ENCODE measurements at places on chromosomes 4 and X.

- DNase-seq, result no peak
Observed at GRCh38 chrX:115372152-115372551, 82.6 kb downstream of the LUZP4 start.

DNA sequence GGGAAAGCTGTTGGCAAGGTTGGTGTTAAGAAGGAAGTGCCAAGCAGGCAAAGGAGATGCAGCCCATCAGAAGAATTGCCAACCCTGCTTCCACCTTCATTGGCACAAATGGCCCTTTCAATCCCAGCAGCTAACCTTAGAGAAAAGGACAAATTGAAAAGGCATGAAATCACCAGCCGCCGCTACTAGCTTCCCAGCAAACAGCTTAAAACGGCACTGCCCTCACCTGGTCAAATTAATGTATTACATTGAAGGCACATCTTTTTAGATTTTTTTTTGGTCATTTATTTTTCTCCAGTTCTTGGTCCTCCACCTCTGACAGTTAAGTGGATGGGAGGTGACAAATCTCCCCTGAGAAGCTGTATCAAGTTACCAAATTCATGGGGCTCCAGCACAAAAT lies 51.0 kb upstream of the NHSL2 start:
- DNase-seq, result no peak

GRCh38 chr4:8252301-8253173 lies 17.0 kb upstream of the HTRA3 start:
- DNase-seq, result no peak

DNA sequence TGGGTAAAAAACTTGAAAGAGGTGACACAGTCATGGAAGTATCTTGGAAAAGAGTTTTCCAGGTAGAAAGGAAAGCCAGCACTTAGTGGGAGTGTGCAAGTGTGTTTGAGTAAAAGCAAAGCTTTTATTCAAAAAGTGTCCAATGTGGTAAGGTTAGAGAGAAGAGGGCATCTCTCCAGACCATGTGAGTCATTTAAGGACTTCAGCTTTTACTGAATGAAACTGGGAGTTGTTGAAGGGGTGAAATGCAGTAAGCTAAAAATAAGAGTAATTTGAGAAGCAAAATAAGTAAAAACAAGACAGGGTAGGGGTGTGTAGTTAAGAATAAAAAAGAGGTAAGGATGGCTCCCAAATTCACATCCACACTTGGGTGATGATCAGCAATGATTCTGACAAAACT lies 238.9 kb downstream of the SLC7A11 start:
- DNase-seq, result no peak

DNA sequence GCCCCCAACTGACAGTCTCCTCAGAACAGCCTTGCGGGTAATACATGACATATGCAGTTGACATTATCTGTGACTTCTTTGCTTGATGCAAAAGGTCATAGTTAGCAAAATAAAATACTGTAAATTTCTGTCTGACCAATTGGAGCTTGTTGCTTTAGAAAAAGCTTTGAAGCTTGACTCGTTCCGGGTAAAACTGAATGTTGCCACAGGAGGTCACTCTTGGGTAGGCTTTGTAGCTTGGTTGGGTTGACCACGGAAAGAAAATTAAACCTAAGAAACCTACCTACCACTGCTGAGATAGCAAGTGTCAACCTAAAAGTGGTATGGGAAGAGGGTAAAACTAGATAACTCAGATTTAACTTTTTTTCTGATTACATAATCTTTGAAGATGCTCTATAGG lies 23.2 kb downstream of the PRPS2 start:
- DNase-seq, result no peak

DNA sequence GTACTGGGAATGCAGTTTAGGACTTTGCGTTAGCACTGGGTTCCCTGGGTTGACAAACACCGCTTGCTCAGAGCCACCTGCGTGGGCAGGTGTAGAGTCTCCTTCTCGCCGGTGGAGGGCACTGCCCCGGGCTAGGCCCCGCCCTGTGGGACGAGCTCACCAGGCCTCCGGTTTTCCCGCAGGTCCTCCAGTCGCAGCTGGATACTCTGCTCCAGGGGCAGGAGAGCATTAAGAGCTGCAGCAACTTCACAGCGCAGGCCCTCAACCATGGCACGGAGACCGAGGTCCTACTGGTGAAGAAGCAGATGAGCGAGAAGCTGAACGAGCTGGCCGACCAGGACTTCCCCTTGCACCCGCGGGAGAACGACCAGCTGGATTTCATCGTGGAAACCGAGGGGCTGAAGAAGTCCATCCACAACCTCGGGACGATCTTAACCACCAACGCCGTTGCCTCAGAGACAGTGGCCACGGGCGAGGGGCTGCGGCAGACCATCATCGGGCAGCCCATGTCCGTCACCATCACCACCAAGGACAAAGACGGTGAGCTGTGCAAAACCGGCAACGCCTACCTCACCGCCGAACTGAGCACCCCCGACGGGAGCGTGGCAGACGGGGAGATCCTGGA lies 49.2 kb upstream of the MND1 start:
- no peak for DNase-seq

Measured in left ventricle myocardium superior (tissue), 1 donor.